ENCODE measurements at places on chromosomes 2 and 18.

DNA sequence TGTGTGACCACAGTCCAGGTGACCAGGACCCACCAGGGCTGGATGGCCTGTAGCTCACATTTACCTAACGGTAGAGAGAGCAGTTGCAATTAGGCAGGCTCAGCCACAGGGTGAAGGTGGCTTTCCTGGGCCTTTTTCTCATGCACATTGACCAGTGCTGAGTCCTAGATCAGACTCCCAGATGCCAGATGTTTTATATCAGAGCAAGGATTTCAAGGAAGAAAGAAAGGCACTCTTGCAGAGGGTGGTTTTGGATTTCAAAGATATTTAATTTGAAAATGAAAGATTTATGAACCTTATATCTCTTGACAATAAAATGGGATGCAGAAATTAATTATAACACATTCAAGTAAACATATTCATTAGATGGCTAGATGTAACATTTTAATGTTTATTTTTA, 694.2 kb upstream of the GYPC start:
- no peak for DNase-seq

- no peak for DNase-seq
These were observed 108.4 kb upstream of the SH3BP4 start for GRCh38 chr2:234843411-234843810.

- DNase-seq, result no peak
These were observed 90.5 kb downstream of the TMEM17 start for GRCh38 chr2:62415518-62415917.

DNA sequence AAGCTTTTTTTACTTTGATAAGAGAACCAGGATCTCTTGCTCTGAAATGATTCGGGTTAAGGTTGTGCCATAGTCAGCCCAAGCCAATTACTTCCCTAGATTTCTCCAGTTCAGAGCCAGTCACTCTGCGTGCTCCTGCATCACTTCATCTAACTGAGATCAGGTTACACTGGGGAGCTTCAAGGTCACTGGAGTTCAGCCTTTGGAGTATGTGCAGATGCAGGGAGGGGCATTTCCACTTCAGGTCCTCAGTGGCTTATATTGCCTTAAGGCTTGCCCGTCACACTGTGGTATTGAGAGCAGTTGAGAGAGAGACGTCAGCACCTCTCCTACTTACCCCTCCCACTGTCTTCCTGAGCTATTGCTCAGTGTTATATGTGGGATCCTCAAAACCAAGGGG, 317.8 kb downstream of the EPHA4 start:
- no peak for DNase-seq

DNA sequence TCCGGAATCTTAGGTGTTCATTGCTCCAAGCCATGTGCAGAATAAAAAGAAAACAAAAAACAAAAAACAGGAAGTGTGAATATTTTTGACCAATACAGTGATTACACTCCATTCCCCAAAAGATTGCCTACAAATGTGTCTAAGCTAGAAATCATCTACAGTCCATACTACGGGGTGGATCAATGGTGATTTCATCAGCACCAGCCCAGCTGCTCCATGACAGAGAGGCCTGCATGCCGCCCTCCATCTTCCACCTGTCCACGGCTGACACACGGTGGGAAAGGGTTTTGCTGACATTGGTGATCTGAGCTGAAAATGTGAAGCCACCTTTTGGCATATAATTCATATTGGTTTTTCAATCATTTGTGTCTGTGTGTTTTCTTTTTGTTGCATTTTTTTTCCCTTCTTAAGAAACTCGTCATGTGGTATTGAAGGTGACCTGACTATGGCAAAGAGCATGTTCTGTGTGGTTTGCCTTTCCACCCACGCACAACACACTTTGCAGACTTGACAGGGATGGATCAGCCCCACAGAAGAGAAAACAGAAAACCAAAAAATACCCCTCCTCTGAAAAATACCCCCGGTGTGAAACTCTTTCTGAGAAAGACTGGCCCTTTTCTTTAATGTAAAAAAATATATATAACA, 533.1 kb downstream of the RNF144A start:
- DNase-seq, result no peak

DNA sequence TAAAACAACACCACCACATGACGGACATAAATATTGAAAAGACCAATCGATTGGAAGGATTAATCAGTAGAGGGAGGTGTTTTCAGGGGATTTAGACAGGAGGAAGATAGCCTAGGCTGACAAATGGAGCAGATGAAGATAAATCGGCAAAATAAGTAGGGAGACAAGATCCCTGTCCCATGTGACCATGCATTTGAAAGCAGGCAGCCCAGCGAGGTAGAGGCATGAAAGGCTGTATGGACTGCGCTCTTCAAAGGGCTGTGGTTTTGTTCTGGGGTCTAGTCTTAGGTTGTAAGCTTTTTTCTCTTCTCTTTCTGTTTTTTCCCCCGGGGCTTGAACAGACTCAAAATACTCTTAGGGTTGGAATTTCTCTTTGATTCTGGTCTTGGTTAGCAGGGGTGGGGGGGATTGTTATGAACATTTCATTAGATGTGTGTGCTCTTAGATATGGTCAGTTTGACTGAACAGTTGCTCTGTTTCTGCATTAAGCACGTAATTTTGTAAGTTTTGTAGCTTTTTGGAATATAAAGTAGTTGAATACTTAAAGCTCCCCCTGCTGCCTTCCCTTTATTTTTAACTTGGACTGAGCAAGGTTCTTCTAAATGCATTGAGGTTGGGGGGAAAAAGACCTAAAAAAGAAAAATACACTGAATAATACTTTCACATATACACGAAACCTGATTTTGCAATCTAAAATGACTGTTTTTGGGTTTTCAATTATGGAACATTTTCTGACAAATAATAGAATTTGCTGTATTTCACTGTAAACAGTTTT, 32.2 kb downstream of the ZNF532 start:
- no peak for DNase-seq

DNA sequence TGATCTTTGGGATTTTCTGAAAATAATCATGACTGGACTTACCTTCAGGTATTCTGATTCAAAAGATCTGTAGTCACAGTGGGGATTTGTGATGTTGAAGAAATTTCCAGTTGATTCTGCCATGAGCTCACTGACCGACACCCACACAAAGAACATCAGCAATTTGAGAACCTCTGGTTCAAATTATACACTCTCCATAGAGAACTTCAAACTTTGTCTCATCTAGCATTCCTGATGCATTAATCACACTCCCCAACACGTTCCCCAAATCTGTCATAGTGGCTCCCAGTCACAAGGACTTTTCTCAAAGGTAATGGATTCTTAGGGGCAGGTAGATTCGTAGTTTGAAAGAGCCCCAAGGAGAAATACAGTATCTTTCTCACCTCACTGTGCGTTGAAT, 584.3 kb downstream of the FBXO15 start:
- DNase-seq, result no peak

DNA sequence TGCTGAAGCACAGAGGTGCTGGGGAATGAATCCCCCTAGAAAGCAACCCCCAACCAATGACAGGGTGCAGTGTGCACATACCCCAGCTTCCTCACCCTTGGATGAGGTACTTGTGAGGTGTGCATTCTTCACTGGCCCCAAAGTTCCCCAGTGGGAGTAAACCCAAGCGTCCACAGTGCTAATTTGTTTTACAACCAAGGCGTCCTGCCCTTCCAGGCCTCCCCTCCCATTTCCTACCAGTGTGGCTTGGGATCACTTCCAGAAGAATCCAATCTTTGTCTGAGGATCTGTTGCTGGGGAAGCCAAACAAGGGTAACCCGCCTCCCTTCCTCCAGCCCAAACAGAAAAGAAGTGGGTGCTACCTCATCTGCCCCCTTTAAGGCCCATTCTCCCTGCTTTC, 40.3 kb upstream of the TEX51 start:
- no peak for DNase-seq

GRCh38 chr2:207111757-207112156, 54.0 kb downstream of the KLF7 start:
- DNase-seq, result no peak

DNA sequence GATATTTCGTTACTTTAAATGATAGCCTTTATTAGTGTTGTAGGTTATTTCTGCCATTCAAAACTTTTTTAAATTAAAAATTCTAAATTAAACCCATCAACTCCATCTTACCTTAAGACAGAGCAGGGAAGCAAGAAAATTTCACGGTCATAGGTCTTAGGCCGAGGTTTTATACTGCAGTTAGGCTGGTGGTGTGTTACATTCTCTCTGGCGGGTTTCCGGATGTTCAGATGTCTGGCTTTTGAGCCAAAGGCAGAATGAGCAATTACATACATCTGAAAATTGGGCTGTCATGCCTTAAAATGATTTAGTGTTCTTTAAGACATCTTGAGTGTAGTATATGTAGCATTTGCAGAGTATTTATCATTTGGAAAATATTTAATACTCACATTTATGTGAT, 27.9 kb downstream of the GLS start:
- no peak for DNase-seq

- DNase-seq, result no peak
These were observed 1319.3 kb upstream of the CDH2 start for GRCh38 chr18:29496152-29496680.

DNA sequence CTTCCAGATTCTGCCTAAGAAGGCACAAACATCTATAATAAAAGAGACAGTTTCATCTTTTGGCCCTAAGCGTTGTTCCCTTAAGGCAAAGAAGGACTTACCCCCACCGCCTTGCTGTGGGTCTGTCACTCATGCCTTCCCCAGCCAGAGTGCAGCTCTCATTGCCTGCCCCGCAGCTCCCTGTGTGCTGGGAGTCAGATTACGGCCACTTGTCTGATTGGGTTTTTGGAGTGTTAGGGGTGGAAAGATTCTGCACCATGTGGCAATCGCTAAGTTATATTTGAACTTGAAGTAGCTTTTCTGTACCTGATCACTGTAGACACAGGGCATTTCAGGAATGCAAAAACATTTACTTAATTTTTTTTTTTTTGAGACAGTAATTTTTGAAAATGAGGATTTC, at the start of gene AQP4:
Gene AQP4 (minus strand): TSS at position 151 of the 400 bp plus-strand sequence. CDS start 18 bp downstream, at position 133.
- no peak for DNase-seq

Measured in stimulated activated CD8-positive, alpha-beta memory T cell treated with anti-CD3 and anti-CD28 coated beads, Interleukin-15, amount 100 ng/mL, for 24 hours (primary cell).